ENCODE measurements at places on chromosomes 12 and 14. TPM values are rescaled to one million over a fixed set of nuclear protein-coding genes. Genes with fewer than 3 reads are reported as not detected.
A peak's percentile ranks its signal among the peaks of the same experiment; 100 is the strongest.

DNA sequence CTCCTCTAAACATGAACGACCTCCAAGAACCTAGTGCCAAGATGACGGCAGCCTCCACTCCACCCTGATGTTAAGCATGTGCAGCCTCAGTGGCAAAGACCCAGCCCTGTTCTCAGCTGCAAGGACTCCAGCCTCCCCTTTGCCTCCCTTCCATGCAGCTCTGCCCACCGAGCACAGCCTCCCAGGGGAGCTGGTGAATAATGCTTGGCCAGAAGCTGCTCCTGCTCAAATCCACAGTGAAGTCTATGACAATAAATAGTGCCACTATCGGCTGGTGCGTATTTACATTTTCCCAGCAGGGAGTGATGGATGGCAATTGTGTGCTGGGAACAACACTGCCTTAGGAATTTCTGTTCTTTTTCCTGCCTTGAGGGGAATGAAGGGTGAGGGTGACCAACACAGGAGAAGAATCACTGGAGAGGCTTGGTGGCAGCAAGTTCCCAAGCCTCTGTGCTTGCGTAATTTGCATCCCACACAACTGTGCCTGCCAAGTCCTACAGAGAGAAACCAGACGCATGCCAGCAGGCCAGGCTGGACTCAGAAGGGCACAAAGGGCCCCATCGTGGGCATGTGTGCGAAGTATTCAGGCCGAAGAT is 29.9 kb upstream of the TC2N start:
- DNase-seq, result no peak
- no peak overlapping the region for H3K4me3 ChIP-seq

DNA sequence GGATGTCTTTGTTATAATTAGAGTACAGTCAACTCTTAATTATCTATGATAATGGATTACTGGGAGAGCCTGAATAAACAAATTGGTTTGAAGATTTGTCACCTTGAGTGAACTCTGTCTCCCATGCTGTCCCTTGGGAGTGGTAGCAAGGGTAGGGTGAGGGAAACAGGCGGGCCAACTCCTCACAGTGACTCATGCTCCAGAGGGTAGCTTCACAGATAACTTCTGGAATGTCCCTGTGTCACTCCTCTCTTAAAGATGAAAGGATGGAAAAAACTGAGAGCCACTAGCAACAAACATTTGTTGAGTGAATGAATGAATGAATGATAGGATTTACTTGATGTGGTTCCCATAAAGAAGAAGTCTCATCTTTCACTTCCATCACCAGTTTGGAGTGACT is 53.5 kb downstream of the RASSF9 start:
- no peaks in the 10 kb centered on the region for H3K4me1 ChIP-seq
- H3K36me3 ChIP-seq, result no peaks in the 10 kb centered on the region
- no peak overlapping the region for H3K27ac ChIP-seq
- H3K4me3 ChIP-seq, result no peak overlapping the region

DNA sequence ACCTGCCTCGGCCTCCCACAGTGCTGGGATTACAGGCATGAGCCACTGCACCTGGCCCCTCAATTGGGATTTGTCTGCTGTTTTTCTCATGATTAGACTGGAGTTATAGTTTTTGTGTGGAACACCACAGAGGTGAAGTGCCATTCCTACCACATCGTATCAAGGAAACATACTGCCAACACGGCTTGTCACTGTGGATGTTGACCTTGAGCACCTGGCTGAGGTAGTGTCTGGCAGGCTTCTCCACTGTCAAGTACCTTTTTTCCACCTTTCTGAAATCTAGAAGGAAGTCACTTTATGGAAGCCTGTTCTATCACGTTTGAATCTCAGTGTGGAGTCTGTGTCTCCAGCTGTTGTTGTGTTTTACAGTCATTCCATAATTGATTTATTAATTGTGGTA is 21.4 kb upstream of the SEL1L start:
- no peak overlapping the region for H3K27ac ChIP-seq
- H3K4me1 ChIP-seq, result no peaks in the 10 kb centered on the region
- no peak overlapping the region for H3K4me3 ChIP-seq
- DNase-seq, result no peak

DNA sequence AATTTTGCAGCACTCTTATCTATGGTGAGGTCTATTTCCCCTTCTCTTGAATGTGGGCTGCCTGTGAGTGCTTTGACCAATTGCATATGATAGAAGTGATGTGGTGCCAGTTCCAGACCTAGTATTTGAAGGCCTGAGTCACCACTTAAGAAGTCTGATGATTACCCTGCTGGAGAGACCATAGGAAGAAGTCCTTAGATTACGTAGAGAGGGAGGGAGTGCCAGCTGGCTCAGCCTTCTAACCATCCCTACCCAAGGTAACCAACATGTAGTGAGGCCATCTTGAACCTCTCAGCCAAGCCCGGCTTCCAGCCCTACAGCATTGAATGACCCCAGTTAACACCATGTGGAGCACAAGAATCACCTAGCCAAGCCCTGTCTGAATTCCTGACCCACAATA is 166.9 kb downstream of the NELL2 start:
- no peaks in the 10 kb centered on the region for H3K4me1 ChIP-seq
- H3K27me3 ChIP-seq, result no peaks in the 10 kb centered on the region
- DNase-seq, result no peak
- H3K27ac ChIP-seq, result no peak overlapping the region

DNA sequence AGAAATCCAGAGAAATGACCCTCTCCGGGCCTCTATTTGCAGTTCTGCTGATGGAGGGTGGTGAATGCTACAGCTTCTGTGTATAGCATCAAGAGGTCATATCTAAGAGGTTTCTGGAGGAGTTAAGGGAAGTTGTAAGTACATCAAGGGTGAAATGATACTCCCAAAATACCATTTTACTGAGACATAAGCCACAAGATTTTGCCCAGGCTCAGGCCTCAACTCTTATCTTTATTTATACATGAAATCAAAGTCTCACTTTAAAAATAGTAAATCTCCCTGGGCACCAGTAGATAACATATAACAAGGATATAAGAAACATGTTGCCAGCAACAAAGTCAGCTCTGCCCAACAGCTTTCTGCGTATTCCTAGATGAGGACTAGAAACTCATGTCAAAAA is 40.4 kb downstream of the NIN start:
- no peak for DNase-seq
- H3K27ac ChIP-seq, result peak overlapping the region; percentile 15
- peaks cover 3% of the 10 kb centered on the region for H3K36me3 ChIP-seq
- no peak overlapping the region for H3K4me3 ChIP-seq
- H3K4me1 ChIP-seq, result peaks cover 68% of the 10 kb centered on the region

GRCh38 chr14:95117937-95118721 is 39.2 kb downstream of the DICER1 start:
- peaks cover 18% of the 10 kb centered on the region for H3K36me3 ChIP-seq
- no peak overlapping the region for H3K27ac ChIP-seq
- DNase-seq, result no peak
- H3K4me3 ChIP-seq, result no peak overlapping the region
- H3K27me3 ChIP-seq, result no peaks in the 10 kb centered on the region
- no peaks in the 10 kb centered on the region for H3K4me1 ChIP-seq

DNA sequence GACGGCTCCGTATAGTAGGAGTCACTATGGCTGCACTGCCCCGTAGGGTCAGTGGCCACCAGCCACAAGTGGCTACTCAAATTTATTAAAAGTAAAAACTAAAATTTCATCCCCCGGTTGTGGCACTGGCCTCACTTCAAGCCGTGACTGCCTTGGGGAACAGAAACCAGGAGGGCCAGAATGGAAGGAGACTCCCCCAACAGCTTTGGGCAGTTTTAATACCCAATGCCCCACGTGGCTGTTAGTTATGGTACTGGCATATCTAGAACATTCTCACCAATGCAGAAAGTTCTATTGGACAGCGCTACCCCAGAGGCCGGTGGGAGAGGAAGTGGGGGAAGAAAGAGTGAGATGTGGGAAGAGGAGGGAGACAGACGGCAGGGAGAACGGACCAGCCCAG is 6.2 kb downstream of the NCOR2 start:
- no peaks in the 10 kb centered on the region for H3K36me3 ChIP-seq
- H3K27ac ChIP-seq, result no peak overlapping the region
- H3K4me1 ChIP-seq, result peaks cover 6% of the 10 kb centered on the region
- H3K27me3 ChIP-seq, result no peaks in the 10 kb centered on the region
- no peak for DNase-seq

DNA sequence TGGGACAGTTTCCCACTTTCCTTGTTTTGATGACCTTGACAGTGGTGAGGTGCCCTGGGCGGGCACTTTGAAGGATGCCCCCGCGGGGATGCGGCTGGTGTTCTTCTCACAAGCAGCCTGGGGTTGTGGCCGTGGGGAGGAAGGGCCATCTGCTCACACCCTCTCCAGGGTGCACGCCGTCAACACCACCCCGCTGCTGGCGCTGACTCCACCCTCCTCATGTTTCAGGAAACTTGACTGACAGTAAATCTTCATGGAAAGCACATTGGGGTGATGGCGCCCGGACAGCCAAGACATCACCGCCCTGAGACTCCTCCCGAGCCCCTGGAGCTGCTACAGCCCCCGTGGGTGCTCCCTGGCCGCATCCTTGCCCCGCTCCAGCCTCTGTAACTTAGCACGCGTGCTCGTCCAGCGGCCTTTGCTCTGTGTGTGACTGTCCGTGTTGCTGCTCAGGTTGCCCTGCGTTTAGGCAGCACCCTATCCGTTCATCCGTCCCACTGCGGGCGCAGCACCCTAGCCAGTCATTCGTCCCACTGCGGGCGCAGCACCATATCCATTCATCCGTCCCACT is 150.2 kb upstream of the C14orf180 start:
- no peak overlapping the region for H3K27ac ChIP-seq
- DNase-seq, result no peak
- no peaks in the 10 kb centered on the region for H3K36me3 ChIP-seq
- no peaks in the 10 kb centered on the region for H3K27me3 ChIP-seq
- no peaks in the 10 kb centered on the region for H3K4me1 ChIP-seq
- H3K4me3 ChIP-seq, result no peak overlapping the region

DNA sequence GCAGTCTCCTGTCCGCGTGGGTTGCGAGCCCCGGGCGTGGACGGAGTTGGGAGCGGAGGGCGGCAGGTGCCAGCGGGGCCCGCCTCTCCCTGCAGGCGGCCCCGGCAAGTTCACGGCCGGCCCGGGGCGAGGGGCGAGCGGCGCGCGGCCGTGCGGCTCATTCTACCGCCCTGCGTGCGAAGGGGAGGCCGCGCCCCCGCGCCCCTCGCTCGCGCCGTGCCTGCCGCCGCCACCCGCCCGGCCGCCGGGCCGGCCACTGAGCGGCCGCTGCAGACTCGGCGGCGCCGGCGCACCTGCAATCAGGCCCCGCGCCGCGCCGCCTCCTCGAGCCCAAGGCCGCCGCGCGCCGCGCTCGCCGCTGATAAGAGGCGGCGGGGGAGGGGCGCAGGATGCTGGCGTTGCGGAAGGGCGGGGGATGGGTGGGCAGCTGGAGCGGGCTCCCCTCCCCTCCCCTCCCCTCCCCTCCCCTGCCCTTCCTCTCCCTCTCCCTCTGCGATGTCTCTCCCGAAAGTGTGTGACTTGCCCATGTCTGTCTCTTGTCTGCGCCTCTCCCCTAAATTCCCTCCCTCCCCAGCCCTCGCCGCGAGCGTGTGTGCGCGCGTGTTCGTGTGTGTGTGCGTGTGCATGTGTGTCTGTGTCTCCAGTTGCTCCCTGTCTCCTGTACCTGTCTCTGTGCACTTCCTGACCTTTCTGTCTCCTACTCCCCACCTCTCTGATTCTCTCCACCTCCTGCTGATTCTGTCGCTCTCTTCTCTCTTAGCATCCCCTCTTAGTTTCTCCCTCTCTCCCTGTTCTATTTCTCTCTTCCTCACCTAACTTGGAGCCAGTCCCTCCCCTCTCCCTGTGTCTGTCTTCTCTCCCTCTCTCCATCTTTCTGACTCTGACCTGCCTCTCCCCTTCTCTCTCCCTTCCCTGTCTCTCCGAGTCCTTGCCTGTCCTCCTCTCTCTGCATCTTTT is 768.1 kb upstream of the TBX3 start:
- no peak overlapping the region for H3K27ac ChIP-seq
- no peak for DNase-seq
- H3K4me3 ChIP-seq, result no peak overlapping the region
- H3K27me3 ChIP-seq, result no peaks in the 10 kb centered on the region
- H3K4me1 ChIP-seq, result no peaks in the 10 kb centered on the region
- no peaks in the 10 kb centered on the region for H3K36me3 ChIP-seq

DNA sequence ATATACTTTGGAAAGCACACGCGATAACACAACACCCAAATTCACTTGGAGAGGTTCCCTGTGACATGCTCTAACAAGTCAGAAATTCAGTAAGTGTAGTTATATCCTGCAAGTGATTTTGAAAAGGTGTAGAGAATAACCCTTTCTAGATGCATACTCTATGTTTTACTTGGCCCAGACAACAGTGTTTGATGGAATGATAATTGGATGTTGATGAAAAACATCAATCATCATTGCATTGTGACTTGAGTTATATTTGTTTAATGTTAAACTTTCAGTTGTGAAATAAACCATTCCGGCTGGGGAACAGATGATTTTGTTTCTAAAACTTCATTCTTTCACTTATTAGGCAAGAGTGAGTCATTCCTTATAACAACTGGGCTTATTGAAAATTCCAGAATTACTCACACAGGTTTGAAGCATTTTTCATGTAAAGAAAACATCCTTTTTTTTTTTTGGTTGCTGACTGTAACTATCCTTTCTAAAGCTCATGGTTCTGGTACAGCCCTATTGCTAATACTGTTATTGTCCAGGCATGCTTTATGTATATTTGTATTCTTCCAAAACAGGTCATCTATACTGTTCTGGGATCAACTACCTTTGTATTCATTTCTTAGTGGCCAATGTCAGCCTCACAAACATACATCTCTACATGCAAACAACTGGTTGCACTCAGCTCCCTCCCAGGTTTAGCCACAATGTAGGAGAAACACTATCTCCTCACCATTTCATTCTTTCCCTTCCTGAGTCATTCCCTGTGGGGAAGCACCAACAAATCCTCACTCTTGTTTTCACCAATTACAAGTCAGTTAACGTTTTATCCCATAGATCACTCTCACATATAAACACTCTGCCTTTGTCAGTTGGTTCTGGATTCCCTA is 121.2 kb upstream of the LRIG3 start:
- no peak for DNase-seq
- no peaks in the 10 kb centered on the region for H3K4me1 ChIP-seq
- H3K27ac ChIP-seq, result no peak overlapping the region
- H3K36me3 ChIP-seq, result no peaks in the 10 kb centered on the region
- H3K27me3 ChIP-seq, result no peaks in the 10 kb centered on the region

The PMCH gene
- total RNA-seq, result not detected

The ATP23 gene
- 8.2 TPM for total RNA-seq

The PIWIL1 gene
- total RNA-seq, result not detected

The C12orf54 gene
- not detected for total RNA-seq

The TDRD9 gene
- total RNA-seq, result 0.46 TPM
